Right renal pelvis (tissue), 4 donors: ENCODE measurements at places on chromosomes 11 and 22. TPM values are rescaled to one million over a fixed set of nuclear protein-coding genes. Genes with fewer than 3 reads are reported as not detected.

GRCh38 chr11:96326959-96327358 is 16.0 kb downstream of the MAML2 start:
- DNase-seq: no peak

DNA sequence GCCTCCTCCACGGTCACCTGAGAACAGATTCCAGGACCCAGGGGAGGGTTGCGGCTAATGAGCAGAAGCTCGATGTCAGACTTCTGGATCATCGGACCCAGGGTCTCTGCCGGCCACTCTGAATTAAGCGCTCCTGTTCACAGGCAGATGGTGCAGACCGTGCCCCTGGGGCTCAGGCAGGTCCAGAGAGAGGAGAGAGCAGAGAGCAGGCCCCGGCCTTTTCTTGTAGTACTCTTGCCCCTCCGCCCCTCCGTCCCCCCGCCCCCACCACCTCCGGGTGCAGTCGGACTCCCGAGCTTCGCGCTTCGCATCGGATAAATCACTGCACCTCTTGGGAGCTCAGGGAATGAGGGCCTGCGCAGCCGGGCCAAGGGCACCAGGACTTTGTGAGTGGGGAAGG is 50.3 kb downstream of the RPS6KA4 start:
- no peak for DNase-seq

GRCh38 chr11:27331981-27332380 is 31.0 kb downstream of the CCDC34 start:
- DNase-seq: no peak

DNA sequence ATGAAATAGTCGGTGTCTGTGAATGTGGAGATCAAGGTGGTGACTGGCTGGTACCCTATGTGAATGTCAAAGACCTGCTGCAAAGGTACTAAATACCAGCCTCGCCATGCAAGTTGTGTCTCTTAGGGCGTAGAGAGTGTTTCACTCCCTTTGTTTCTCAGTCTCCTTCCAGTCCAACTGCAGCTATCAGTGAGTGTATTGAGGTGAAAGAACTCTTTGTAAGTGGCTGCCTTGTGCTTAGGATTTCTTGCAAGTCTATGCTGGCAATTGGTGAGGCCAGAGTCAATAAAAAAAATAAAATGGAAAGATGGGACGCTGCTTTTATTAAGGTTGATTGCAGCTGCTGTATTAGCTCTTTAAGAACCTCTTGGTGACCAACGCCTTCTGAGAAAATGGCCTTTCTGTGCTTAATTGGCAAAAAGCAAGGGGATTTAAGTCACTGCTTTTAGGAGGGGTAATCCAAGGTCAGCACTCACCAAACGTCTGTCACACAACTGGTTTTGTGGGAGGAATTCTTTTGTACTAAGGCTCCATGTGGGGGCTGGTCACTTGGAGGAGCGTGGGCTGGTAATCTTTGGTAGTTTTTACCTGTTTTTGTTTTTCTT is 95.1 kb downstream of the PARVA start:
- no peak for DNase-seq

DNA sequence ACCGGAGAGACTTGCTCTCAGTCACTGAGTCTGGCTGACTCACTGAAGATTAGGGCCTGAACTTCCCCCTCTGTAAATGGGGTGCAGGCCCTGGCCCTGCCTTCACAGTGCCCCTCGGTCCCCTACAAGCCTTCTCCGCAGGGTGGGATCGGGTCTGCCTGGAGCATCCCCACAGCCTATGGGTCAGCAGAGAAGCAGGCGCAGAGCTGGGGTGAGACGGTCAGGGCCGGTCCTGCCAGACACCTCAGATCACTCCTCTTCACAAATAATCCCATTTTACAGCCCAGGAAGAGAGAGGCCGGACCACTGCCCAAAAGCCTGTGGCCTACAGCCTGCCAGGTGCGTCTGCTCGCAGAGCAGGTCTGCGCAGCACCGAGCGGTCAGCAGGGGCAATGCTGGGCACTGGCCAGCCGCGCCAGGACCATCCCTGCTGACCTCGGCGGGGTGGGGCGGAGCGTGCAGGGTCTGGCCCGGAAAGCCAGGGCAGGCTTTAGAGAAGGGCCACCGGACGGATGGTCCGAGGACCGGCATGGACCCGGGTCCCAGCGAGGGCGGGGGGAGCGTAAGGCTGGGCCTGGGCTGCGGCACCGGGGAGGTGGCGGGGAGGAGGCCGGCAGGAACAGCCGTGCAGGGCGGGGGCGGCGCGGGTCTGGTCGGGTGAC is 522 bp upstream of the SEPTIN5 start:
- no peak for DNase-seq

DNA sequence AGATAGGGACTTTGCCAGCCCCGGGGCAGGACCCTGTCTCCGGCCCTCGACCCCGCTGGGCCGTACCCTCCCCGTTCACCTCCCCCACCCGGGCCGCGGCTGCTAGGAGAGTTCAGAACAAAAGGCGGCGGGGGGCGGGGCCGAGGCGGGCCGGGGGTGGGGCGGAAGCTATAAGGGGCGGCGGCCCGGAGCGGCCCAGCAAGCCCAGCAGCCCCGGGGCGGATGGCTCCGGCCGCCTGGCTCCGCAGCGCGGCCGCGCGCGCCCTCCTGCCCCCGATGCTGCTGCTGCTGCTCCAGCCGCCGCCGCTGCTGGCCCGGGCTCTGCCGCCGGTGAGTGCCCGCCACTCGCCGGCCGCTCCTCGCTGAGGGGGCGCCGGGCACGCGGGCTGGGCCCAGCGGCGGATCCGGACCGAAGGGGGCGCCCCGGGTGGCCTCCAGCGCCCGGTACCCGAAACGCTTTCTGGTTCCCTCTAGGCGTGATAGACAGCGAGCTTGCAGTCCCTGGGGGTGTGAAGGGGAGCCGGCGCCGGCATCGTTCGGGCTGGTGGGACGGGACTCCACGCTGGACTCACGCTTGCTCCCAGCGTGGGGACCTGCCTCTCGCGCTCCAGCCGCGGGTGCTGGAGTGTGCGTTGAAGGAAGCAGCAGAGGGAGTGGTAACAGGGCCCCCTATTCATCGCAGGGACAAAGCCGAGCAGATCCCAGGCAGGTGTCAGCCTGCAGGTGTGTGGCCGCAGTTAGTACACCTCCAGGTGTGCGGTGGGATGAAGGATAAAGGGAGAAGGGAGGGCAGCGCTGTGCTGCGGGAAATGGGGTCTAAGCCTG is at the start of gene MMP11:
Gene MMP11, plus strand, starts transcription at position 201 of the 825 bp plus-strand sequence. Its CDS starts 22 bp downstream, at position 223.
- DNase-seq: no peak

Gene NAGA
- 31.1 TPM for polyA plus RNA-seq

Gene MRGPRX4
- polyA plus RNA-seq: not detected
